Hepatocyte (in vitro differentiated cells): ENCODE measurements at places on chromosomes 1 and 21. TPM values are rescaled to one million over a fixed set of nuclear protein-coding genes. Genes with fewer than 3 reads are reported as not detected.

DNA sequence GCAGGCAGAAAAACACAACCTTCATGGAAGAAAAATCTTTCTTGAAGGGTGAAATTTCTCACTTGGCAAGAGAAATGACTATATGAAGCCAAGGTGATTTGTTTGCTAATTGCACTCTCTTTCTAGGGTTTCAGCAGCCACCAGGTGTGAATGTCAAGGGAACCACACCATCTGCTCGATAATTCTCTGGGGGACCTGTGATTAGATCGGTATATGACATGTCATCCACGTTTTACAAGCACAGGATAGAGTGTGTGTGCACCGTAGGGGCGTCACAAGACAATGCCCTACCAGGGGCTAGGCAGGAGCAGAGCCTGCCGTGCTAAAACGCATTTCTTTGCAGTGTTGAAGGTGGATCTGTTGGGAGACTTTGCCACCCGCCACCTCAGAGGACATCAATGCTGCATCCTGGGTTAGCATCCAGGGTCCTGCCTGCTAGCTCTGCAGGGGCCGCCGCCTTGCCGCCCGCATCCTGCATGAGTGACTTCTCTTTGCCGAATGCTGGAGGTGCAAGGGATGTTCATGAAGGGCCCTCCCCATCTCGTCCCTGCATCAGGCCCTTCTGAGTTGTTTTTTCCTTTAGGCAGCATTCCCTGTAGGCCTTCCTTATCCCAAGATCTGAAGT lies 37.8 kb upstream of the CCSAP start:
- no peak overlapping the region for H3K4me3 ChIP-seq
- H3K36me3 ChIP-seq, result no peaks in the 10 kb centered on the region
- H3K27me3 ChIP-seq, result no peaks in the 10 kb centered on the region
- no peak for DNase-seq

DNA sequence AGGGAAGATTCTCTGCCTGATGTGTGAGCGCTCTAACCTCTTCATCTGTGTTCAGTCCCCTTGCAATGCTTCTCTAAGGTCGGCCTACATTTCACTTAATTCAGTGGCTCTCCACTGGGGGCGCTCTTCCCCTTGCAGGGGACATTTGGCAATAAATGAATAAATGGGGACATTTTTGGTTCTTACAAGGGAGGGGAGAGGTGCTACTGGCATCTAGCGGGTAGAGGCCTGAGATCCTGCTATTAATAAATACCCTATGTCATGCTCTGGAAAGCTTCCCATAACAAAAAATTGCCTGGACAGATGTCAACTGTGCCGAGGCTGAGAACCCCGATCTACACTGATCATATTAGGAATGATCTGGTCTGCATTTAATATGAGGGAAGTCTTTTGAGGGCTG lies 25.9 kb upstream of the DNAJC11 start:
- H3K4me1 ChIP-seq, result peaks cover 5% of the 10 kb centered on the region
- H3K36me3 ChIP-seq, result no peaks in the 10 kb centered on the region
- H3K27me3 ChIP-seq, result no peaks in the 10 kb centered on the region

DNA sequence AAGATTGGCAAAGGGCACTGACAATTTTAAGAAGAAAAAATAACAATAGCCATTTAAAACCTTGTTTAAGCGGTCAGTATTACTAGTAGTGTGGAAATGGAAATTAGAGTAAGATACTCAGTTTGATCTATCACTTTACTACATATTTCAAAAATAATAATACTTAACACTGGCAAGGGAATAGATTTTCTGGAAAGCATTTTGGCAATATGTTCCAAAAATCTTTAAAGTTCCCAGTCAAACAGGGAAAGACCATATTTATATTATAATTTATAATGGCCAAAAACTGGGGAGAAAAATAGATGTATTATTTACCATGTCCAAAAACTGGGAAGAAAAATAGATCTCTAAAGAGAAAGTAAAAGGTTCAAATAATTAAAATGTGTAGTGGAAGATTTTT lies 28.6 kb upstream of the C1orf21 start:
- no peak for DNase-seq
- H3K4me1 ChIP-seq, result no peaks in the 10 kb centered on the region
- H3K27ac ChIP-seq, result no peak overlapping the region
- no peak overlapping the region for H3K4me3 ChIP-seq
- no peaks in the 10 kb centered on the region for H3K27me3 ChIP-seq

- DNase-seq, result peak; percentile 91
- H3K27ac ChIP-seq, result peak overlapping the region; percentile 92
- H3K36me3 ChIP-seq, result no peaks in the 10 kb centered on the region
- H3K27me3 ChIP-seq, result no peaks in the 10 kb centered on the region
- no peak overlapping the region for H3K4me3 ChIP-seq
These were observed 26.2 kb upstream of the EPHA2 start for GRCh38 chr1:16181887-16182719.

DNA sequence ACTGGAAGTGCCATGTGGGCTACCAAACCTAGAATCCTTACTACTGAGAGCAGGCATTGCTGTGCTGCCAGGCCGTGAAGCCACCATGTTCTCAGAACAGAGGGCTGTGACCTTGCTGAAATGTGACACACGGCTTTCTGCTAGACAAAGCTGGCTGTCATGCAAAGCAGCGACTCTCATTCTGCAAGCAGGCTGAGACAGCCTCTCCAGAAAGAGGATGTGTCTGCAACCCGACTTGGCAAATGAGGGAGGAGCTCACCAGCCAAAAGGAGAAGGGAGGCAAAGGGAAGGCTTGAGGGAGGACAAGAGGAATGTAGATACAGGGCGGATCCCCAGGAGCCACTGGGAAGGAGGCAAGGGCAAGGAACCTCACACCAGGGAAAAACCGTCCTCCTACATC lies 85.7 kb upstream of the KRTAP19-8 start:
- no peaks in the 10 kb centered on the region for H3K27me3 ChIP-seq
- no peaks in the 10 kb centered on the region for H3K36me3 ChIP-seq
- H3K4me3 ChIP-seq, result no peak overlapping the region
- no peak overlapping the region for H3K27ac ChIP-seq

DNA sequence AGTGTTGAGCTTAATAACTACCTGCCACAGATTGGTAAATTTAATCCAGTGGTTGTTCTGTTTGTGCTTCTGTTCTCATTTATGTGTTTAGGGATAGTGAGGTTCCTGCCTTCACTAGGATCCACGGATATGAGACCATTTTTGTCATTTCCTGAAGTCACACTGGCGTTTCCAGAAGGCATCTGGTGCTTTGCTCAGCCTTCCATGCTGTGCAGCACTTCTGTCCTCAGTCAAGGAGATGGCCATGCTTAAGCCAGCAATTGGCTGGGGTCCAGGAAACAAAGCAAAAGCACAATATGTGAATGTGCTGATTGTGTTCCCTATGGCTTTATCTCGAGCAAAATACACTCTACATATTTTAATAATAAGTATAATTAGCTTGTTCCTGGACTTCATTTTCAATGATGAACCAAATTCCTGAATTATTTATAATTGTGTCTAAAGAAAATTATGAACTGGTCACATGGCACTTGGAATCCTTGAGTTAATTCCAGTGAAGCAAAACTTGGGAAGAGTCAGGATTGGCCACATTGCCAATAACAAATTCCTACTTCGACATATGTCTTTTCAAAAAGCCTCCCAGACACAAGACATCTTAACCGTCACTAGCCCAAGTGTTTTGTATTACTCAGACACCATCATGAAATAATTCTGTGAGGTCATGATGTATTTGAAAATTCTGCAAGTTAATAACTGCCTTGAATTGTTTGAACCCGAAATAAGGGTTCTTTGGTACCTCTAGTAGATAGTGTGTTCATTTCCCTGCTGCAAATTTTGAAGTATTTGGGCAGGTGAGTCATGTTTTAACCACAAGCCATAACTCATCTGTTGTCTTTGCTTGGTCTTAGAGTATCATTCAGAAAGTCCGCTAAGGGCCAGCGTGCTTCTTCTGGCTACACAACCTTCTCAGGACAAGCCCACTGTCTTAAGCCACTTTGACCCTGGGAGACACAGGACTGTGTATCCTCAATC lies 412.4 kb downstream of the DISC1 start:
- peaks cover 2% of the 10 kb centered on the region for H3K27me3 ChIP-seq
- no peak overlapping the region for H3K27ac ChIP-seq
- no peak for DNase-seq
- no peaks in the 10 kb centered on the region for H3K4me1 ChIP-seq
- H3K4me3 ChIP-seq, result no peak overlapping the region

DNA sequence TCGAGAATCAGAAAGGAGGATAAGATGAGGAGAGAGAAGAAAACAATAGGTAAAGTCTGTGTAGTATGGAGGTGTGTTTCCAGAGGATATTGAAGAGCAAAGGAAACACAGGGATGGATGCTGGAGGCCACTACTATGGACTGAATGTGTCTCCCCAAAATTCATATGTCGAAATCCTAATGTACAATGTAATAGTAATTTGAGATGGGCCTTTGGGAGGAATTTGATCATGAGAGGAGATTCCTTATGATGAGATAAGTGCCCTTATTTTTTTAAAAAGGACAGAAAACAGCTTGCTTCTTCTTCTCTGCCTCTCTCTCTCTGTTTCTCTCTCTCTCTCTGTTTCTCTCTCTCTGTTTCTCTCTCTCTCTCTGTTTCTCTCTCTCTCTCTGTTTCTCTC lies 602.2 kb upstream of the ADAMTS5 start:
- no peaks in the 10 kb centered on the region for H3K27me3 ChIP-seq
- H3K27ac ChIP-seq, result no peak overlapping the region
- no peak overlapping the region for H3K4me3 ChIP-seq
- no peaks in the 10 kb centered on the region for H3K36me3 ChIP-seq

DNA sequence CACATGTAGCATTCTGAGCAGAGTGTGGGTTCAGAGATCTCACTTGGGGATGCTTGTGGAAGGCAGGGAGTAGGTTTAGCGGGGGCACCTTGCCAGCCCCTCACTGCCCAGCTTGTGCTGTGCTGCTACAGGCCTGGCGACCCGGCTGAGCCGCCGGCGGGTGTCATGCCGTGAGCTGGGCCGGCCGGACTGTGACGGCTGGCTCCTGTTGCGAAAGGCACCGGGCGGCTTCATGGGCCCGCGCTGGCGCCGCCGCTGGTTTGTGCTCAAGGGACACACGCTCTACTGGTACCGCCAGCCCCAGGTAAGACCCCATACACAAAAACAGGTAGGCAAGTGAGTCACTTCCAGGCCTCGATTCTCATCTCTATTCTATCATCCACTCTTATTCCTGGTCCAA lies 5.5 kb upstream of the CATSPER4 start:
- no peaks in the 10 kb centered on the region for H3K27me3 ChIP-seq
- no peak overlapping the region for H3K27ac ChIP-seq
- no peaks in the 10 kb centered on the region for H3K4me1 ChIP-seq

DNA sequence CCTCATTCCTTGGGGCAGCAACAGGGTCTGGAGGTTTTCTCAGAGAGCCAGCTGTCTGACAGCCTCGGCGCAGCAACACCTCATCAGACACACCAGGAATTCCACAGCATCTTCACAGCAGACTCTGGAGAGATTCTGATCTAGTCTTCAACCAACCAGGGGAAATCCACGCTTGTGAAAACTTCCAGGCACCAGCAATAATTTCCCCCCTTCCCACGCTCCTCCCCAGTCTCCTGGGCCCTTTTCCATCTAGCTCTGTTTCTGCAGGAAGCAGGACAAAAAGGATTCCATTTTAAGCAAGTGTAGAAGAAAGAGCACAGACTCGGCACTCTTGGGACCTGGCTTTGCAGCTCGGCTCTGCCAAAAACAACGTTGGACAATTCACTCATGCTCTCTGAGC lies 44.3 kb upstream of the CAPZB start:
- H3K36me3 ChIP-seq, result no peaks in the 10 kb centered on the region
- no peak overlapping the region for H3K27ac ChIP-seq
- H3K4me1 ChIP-seq, result no peaks in the 10 kb centered on the region
- no peaks in the 10 kb centered on the region for H3K27me3 ChIP-seq

DNA sequence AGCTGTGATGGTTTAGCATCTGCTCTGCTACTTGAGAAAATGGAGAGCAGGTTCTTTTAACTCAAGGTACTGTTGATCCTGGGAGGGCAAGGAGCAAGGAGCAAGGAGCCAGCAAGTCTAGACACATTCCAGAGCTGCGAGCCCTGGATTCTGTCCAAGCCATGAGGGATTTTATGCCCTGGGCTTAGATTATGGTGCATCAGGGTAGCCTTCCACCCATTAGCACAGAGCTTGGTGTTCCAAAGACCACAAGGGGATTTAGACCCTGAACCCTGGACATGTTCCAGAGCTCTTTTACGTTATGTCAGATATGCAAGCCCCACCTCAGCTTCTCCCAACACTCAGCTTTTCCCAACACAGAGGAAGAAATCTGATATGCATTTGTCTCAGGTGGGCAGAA lies 2.0 kb upstream of the OR14I1 start:
- H3K4me1 ChIP-seq, result no peaks in the 10 kb centered on the region
- no peak for DNase-seq
- H3K27ac ChIP-seq, result no peak overlapping the region

- no peak overlapping the region for H3K27ac ChIP-seq
- H3K36me3 ChIP-seq, result no peaks in the 10 kb centered on the region
- peaks cover 22% of the 10 kb centered on the region for H3K4me1 ChIP-seq
- peaks cover 32% of the 10 kb centered on the region for H3K27me3 ChIP-seq
These were observed 689 bp upstream of the GPR137B start for GRCh38 chr1:236141447-236142252.

DNA sequence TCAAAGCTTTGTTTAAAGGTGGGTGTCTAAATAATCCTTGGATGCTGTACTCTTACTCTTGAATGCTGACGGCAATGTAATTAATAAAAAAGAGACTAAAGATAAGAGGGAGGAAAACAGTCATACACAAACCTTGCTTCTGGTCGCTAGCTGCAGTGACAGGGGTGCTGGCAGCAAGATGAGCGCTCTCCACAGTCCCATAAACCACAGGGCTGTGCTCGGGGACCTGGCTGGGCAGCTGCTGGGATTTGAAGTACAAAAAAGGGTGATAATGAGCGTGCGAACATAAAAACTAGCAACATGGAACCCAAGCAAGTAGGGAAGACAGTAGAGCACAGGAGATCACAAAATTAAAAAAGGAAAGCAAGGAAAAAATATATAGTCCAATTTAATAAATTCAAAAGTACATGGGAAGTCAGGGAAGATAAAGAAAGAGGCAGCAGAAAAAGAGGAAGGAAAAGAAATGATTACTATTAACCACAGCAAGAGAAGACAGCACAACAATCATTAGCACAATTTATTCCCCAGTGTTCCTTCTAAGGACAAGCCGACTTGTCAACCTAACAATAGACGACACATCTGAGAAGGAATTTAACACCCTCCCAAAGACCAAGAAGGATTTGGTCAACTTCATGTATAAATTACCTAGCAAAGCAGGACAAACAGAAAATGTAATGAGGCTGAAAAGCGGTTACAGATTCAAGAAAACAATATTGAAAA lies 162.9 kb upstream of the HP1BP3 start:
- H3K27ac ChIP-seq, result no peak overlapping the region
- H3K27me3 ChIP-seq, result no peaks in the 10 kb centered on the region
- H3K36me3 ChIP-seq, result no peaks in the 10 kb centered on the region

- H3K4me1 ChIP-seq, result no peaks in the 10 kb centered on the region
- no peaks in the 10 kb centered on the region for H3K36me3 ChIP-seq
- no peak overlapping the region for H3K4me3 ChIP-seq
- DNase-seq, result no peak
- H3K27me3 ChIP-seq, result no peaks in the 10 kb centered on the region
These were observed 576.9 kb upstream of the B3GALT2 start for GRCh38 chr1:193763266-193763665.

SLC25A34 gene
- 0.68 and 0.87 TPM in 2 replicates for total RNA-seq

ANGPTL3 gene
- total RNA-seq, result 81.8 and 88.6 TPM in 2 replicates

SNAPIN gene
- total RNA-seq, result 40.9 and 41.4 TPM in 2 replicates

METTL13 gene
- 18.9 and 24.4 TPM in 2 replicates for total RNA-seq

ATP6V1G3 gene
- not detected in 2 replicates for total RNA-seq

ETNK2 gene
- 51.1 and 59.4 TPM in 2 replicates for total RNA-seq

TNFRSF9 gene
- 0.20 and 1.2 TPM in 2 replicates for total RNA-seq

ZNF593OS gene
- 0.10 TPM in 1 of 2 replicates, not detected in the other for total RNA-seq

COL8A2 gene
- total RNA-seq, result 32.6 and 44.8 TPM in 2 replicates

SLFNL1 gene
- 0.27 and 0.52 TPM in 2 replicates for total RNA-seq

DMBX1 gene
- not detected in 2 replicates for total RNA-seq

PROX1 gene
- total RNA-seq, result 15.7 and 18.7 TPM in 2 replicates
